ENCODE measurements at places on chromosomes 5 and 9.

- no peak for DNase-seq
Observed at GRCh38 chr5:4083591-4084337, 488.1 kb downstream of the IRX1 start.

DNA sequence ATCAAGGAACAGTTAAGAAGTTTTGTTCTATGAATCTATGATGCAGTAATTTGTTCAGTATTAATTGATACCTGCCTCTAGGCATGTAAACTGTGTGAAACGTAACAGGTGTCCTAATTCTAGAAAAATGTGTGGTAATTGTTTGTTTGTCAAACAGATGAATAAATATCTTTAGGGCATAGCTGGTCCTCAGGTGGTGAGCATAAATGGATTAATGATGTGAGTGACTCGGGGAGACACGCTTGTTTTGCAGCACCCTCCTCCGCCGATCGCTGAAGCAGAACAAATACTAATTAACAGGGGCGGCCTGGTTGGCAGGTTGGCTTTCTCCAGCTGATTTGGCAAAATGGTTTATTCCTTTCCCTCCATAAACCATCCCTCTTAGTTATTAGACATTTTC is 88.8 kb downstream of the TLE4 start:
- DNase-seq = peak; percentile 67

DNA sequence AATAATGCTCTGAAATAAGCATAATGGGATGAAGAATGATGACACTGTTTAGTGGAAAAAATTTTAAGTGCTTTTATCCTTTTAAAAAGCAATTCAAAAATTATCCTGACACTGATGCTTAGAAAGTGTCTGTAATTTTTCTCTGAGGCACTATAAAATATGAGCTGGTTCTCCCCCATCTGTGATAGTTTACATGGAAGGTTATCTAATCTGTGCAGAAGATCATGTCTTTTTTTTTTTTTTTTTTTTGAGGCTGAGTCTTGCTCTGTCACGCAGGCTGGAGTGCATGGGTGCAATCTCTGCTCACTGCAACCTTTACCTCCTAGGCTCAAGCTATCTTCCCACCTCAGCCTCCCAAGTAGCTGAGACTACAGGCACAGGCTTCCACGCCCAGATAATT is 15.2 kb upstream of the TAF11L2 start:
- no peak for DNase-seq

DNA sequence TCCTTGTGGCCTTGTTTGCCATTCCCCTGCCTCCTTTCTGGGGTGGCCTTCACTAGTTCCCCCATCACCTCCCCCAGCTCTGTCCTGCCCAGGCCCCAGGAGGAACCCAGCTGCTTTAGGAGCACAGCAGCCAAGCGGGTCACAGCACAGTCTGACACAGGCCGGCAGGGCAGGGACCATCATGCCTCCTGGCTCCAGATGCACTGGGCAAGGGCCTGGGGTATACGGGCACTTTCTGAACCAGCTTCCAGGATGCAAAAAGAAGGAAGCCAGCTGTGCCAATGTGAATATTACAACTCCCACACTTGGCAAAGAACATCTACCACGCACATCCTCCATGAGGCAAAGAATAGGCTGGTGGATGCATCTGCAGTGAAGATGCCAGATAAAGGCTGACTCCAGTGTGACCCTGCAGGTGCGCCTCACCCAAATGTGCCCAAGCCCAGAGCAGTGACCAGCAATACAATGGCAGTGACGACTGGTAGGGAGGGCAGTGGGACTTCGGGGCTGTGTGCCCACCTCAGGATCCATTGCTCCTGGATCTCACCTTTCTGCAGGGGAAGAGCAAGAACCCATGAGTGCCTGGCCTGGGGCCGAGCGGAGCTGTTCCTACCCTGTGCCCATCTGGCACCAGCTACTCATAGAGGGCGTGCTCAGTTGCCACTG is 6.3 kb upstream of the IL3 start:
- DNase-seq = no peak

GRCh38 chr5:128220841-128221240 is 137.3 kb downstream of the SLC12A2 start:
- no peak for DNase-seq

DNA sequence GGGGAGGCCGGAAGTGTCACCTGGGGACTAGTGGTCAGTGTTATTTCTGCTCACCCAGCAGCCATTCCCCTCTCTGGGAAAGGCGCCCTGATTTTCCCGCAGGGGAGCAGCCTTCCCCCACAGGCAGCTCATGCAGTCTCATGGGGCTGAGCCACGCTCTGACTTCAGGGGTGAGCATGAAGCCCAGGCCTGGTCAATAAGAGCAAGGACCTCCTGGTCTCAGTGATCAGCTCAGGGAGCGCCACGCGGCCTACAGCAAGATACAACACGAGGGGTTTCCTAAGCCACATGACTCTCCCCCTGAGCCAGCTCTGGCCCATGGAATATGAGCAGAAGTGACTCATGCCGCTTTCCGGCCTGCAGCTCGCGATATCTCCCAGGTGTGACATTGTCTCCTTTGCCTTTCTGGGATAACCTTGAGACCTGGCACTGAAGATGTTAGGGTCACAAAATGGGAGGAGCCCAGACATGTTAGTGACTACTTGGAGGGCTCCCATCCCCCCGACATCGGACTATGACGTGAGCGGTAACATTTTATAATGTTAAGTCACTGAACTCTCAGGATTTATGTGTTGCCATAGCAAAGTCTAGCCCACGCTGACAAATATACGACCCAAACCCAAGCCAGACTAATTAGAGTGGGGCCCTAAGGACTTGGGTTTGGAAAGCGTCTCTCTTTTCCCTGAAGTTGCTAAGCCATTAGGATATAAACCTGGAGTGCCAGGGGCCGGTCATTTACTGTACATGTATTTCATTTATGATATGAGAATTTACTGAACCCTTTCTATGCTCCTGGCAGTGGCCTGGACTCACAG is 46.5 kb upstream of the GFPT2 start:
- no peak for DNase-seq

DNA sequence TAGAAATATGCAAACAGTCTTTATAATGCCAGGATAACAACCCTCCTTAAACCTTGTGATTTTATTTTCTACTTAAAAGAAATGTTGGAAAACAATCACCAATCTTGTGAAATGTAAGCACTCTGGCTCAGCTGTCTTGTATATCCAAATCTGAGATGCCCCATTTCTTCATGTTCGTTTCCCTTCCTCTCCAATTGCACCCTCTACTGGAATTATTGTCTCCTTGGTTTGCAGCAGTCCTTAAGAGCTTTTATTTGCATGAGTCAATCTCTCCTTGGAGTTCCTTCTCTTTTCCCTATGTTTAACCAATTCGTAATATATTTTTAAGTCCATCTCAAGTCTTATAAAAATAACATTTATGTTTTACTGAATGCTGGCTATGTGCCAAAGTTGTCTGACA is 362.0 kb upstream of the CDH10 start:
- DNase-seq = no peak

- no peak for DNase-seq
Observed at GRCh38 chr9:78132701-78133058, 101.1 kb upstream of the GNAQ start.

DNA sequence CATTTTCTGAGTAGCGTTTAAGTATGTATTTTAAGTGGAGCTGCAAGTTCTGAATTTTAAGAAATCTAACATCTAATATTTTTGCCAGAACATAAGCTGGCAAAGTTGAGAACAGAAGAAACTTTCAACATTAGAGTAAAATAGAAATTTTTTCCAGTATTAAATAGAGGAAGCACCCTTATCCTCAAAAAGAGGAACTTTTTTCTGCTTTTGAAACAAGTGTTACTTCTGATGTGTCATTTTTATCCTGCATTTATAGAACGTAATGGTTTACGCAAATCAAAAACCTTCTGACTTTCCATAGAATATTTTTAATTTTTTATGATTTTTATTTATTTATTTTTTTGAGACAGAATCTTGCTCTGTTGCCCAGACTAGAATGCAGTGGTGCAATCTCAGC is 21.8 kb downstream of the ZBED3 start:
- DNase-seq = no peak

DNA sequence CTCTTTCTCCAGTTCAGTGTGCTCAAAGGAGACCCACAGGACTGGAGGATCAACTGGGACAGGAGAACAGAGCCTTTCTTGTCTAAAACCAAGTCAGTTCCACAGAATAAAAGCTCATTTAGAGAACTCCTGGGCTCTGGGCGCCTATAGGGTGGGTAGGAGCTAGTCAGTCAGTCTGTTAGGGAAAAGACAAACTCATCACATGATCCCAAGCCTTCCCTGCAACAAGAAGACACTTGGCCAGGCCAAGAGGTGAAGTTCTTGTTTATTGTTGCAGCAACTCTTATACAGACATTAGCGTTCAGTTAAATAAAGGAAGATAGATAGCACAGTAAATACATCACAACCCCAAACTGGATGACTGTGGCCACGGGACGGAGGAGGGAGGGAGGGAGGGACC is 102.3 kb downstream of the ENTREP1 start:
- no peak for DNase-seq
